ENCODE measurements at places on chromosomes 4 and X.

GRCh38 chr4:61273233-61273632 lies 73.1 kb downstream of the ADGRL3 start:
- no peak for DNase-seq

- peak; percentile 24 for DNase-seq
Observed at GRCh38 chrX:141278306-141278705, 36.0 kb upstream of the SPANXC start.

- DNase-seq, result no peak
Observed at GRCh38 chr4:56276547-56276946, 110.7 kb downstream of the AASDH start.

- DNase-seq, result no peak
Observed at GRCh38 chr4:17203797-17204196, 305.4 kb upstream of the LDB2 start.

GRCh38 chr4:53932796-53933610 lies 131.4 kb downstream of the CHIC2 start:
- no peak for DNase-seq

- DNase-seq, result no peak
Observed at GRCh38 chr4:151475035-151475714, 66.2 kb downstream of the FHIP1A start.

DNA sequence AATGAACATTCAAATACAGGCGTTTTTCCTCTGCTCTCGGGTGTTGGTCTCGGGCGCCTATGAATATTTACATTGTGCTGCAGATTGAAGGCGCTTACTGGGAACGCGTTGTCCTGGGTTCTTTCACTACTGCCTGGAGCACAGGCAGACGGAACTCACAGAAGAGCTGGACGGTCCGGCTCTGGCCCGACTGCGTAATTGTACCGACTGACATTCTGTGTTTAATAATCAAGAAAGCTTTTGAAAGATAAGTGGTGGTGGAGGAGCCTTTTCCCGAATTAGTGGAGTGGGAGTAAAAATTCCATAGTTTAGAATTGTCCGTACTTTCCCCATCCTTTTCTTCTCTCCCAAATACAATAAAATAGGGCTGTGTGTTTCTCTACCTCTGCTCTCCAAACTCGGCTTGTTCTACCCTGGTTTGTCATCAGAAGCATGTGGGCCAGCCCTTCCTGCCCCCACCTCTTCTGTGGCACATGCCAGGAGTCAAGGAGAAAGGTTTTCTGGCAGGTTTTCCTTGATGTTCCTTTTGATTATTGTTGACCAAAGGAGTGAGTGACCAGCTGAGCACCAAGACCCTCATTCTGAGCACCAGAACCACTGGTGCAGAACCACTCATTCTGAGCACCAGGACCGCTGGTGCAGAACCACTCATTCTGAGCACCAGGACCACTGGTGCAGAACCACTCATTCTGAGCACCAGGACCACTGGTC lies 2.3 kb downstream of the FHDC1 start:
- no peak for DNase-seq

GRCh38 chrX:69142788-69143469 lies 22.3 kb downstream of the PJA1 start:
- no peak for DNase-seq

DNA sequence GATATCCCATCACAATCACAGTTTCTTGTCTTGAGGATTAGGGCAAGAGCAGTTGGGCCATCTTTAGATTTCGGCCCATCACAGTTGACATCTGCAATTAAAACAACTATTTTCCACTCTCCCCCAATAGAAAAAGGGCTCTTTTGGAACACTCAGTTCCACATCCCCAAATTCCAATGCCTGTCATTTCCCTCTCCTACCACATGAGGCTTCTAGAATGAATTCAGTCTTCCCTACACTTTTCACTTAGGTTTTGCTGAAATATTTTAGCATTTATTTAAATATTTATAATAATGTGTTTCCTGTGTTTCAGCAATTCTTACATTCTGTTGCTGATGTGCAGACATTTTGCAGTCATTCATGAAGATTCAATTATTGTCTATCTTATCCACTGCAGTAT lies 118.4 kb downstream of the COX18 start:
- no peak for DNase-seq

DNA sequence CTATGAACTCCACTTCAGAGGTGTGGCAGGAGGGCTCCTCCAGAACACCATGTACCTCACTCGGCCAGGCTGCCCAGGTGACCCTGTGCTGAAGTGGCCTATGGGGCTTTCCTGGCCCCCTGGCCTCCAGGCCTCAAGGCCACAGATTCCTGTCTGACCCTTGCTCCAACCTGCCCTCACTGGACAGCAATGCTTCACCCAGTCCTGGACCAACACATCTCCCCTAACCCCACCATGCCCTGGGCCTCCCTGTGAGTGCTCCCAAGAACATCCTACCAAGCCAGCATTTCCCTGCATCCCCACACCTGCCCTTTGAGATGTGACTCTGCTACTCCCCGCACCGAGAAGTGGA lies 10.5 kb downstream of the ZFYVE28 start:
- no peak for DNase-seq

DNA sequence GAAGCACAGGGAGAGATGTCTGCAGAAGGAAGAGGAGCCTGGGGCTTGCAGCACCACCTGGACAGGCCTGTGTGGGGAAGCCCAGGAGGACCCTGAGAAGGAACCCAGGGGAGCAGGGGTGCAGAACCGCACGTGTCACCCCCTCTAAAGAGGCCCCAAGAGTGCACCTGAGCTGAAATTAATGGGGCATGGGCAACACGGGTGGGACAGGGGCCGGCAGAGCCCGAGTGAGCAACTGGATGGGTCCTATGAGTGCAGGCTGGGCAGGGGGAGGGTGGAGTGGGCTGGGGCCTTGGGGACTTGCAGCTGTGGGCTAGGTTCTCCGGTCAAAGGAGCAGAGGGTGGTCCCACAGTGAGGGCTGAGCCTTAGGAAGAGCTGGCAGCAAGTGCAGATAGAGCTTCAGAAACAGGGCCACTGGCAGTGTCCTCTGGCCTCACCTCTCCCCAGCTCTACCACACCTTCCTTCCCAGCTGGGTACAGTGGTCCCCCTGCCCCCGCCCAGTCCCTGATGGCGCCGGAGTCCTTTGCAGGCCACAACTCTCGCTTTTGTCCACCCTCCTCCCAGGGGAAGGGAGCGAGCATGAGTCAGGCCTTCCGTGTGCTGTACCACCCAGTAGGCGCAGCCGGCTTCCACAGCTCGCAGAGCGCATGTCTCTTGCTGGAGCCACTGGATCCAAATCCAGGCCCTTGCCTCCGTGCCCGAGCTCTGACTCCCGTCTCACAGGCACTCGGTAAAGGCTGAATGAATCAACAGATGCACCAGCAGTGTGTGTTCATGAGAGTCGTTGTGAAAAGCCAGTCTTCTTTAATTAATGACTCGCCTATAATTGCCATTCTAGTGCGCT lies 131.6 kb downstream of the HMX1 start:
- no peak for DNase-seq

- no peak for DNase-seq
Observed at GRCh38 chrX:14913241-14913640, 40.0 kb downstream of the MOSPD2 start.

GRCh38 chr4:103375278-103375677 lies 177.1 kb upstream of the CENPE start:
- no peak for DNase-seq

- DNase-seq, result no peak
Observed at GRCh38 chrX:147183161-147183560, 368.6 kb upstream of the CXorf51A start.

- DNase-seq, result no peak
Observed at GRCh38 chrX:112571388-112571787, 108.3 kb downstream of the LHFPL1 start.

- DNase-seq, result no peak
Observed at GRCh38 chrX:15769300-15769954, 20.9 kb upstream of the ZRSR2 start.

- DNase-seq, result peak; percentile 81
Observed at GRCh38 chrX:130330706-130331105, 9.0 kb upstream of the SLC25A14 start.

DNA sequence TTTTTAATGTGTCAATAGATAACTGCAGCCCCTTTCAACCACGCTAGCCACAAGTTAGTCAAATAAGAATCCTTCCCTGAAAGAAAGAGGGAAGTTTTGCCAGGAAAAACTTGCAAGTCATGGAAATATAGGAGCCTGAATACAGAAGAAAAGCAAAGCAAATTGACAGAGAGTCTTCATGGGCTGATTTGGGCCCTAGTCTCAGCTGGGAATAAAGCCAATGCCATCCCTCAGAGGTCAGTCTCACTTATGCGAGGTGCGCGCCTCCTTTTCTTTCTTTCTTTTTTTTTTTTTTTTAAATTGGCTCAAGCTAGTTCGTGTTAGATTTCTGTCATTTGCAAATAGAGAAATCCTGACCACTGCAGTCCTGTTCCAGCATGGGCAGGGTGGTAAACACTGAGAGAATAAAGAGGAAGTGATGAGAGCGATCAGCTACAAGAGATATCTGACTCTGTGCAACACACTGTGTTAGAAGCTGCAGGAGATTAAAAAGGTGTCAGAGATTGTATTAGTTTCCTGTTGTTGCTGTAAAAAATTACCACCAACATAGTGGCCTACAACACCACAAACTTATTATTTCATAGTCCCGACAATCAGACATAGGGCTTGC lies 299.7 kb downstream of the LDB2 start:
- DNase-seq, result no peak

DNA sequence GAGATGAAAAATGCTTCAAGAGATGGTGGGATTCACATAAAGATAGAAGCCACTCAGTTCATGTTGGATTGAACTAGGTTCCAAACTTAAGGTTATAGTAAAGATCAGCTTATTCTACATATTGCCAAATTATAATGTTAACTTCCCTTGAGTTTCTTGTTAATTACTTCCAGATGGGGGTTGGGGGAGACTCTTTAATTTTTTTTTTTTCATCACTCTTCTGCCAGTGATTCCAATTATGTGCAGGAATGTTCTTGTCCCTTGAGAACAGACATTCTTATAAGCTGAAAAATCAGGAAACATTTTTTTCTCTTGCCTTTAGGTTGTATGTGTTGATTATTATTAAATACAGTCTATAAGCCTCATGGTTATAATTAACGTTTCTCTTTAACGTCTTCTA lies 30.0 kb downstream of the MND1 start:
- no peak for DNase-seq

DNA sequence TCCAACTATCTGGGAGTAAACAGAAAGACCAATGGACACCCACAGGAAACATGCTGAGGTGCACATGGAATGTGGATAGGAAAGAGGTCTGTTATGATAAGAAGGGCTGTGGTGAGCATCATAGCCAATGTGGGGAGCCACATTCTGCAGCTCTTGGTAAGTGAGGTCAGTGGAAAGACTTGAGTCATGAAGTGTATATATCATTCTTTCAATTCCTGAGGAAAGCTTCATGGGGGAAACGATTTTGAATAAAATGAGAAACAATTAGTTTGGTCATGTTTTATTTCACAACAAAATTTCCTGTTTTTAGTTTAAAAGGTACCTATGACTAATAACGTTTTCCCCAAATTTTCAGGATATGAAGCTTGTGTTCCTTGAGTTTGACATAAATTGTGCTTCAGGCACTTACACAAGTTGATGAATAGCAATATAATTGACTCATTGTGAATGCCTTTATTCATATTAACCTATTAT lies 41.4 kb upstream of the RASSF6 start:
- DNase-seq, result no peak

GRCh38 chrX:1558761-1559468 lies 21.9 kb upstream of the P2RY8 start:
- DNase-seq, result no peak

DNA sequence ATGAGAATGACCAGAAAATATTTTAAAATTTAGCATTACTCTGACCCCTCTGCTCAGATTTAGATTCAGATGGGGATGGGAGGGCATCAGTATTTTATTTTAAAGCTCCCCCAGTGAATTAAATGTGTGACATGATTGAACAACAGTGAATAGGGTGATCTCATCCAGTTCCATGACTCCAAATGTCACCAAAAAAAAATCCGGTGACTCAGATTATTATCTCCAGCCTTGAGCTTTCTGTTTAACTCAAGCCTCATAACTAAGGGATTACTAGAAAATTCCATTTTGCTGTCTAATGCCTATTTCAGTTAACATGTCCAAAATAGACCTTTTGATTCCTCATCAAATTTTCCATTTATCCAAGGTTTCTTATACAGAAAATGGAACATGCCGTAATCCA lies 121.8 kb upstream of the TMEM47 start:
- DNase-seq, result no peak

DNA sequence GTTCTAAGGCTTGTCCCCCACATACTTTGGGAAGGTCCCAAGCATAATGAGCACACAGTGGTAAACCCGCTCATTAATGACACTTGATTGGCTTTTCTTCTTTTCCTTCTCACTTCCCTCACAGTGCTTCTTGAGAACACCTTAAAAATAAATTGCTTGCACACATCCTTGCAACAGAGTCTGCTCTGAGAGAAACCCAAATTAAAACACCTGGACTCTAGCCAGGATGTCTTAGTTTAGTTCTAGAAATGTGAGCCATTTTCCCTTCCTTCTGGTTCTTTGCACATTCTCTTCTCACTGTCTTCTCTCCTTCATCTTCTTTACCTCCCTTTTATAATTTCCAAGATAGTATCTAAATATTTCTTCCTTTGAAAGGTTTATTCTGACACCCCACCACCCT lies 35.3 kb upstream of the COX7B2 start:
- no peak for DNase-seq

DNA sequence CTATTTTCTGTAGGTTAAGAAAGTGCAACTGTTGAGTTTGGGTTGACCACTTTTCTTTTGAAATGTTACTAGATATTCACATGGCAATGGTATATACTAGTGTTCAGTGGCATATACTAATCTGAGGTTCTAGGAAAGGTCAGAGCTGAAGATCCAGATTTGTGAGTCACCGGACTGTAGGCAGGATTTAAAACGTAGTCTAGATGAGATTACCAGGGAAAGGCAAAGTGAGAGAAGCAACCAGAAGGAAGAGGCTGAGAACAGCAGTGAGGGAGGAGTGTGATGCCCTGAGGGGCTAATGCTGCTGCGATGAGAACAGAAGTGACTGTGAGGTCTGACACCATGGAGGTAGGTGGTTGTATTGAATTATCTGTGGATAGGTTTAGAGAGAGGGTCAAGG lies 9.7 kb upstream of the PLA2G12A start:
- DNase-seq, result no peak

DNA sequence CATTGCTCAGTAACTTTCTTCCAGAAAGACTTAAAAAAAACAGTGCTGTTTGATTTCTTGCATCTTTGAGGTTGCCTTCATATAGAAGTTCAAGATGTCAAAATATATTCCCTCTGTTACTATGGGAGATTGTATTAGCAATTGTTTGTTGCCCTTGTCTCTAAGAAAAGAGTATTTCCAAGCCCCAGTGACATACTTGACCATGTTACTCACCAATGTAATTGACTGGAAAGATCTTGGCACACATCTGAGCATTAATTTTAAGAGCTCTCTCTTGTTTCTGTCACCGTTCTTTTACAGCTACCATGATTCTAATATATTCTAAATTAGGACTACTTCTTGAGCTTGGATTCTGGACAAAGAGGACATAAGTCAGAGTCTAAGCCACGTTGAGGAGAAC lies 902.7 kb upstream of the EPHA5 start:
- DNase-seq, result no peak

- no peak for DNase-seq
Observed at GRCh38 chr4:25870081-25870480, 7.3 kb upstream of the SEL1L3 start.
